HuH-7.5 (cell line): ENCODE measurements at places on chromosomes 1 and 21.

DNA sequence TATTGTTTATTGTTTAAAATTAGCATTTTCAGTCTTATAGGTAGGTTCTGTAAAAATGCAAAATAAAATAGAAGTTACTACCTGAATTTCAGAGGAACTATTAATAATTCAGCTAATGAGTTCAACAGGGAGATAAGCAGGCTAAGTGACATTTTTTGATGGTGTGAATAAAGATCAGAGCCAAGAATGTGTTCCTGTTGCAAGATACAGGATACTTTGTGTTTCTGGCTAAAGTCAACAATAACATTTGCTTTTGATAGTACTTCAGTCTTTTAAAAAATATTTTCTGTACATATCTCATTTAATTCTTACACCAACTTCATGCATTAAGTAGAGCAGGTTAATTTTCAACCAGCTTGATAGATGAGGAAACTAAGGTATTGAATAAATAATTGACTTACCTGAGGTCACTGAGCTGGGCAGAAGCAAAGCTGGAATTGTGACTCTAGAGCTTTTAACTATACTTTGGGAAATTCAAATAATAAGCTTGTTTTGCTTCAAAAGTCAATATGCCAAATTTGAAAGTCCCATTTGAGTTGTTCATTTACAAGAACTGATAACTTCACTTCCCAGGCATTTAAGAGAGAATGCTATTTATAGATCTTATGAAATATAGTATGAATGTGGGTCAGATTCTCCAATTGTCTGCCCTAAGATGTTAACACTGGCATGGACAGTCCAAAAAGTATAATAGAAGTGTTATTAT lies 6.0 kb downstream of the GORAB start:
- DNase-seq, result no peak

GRCh38 chr1:160607011-160607671 lies 27.8 kb upstream of the CD84 start:
- peak; percentile 12 for DNase-seq

DNA sequence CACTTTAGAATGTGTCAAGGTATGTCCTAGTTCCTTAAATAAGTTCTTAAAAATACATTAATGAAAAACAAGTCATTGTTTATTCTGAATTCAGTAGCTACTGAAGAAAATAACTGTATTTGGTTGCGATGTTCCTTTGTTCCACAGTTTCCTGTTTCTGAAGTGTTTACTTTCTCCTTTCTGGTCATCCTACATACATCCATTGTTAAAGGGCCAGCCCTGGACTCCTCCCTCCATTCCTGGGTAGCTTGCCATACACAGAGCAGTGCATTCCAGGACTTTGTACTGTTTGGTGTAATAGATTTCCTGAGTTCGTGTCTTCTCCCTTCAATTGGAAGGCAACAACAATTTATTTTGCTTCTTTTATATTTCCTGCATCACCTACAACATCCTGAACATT lies 845.4 kb upstream of the CXADR start:
- DNase-seq, result no peak

GRCh38 chr1:183002797-183003196 lies 20.4 kb upstream of the LAMC1 start:
- no peak for DNase-seq

- peak; percentile 52 for DNase-seq
Measured at GRCh38 chr1:184051485-184052193, at the start of gene TSEN15. Gene TSEN15 (plus strand): TSS chr1:184051730. CDS start chr1:184051756, 26 bp downstream.

DNA sequence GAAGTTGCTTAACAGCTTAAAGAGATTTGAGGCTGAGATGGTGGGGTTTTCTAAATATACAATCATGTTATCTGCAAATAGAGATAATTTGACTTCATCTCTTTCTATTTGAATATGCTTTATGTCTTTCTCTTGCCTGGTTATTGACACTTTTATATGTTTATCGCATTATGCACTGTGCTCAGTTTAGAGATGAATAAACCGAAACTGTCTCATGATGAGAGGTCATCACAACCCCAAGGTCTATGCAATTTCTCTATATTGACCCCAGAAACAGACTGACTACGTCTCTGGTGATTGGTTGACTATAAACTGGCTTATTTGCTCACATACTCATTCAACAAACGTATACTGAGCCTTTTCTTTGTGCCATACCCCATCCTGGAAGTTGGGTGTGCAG lies 117.9 kb upstream of the NRIP1 start:
- DNase-seq, result no peak
